Skin of body (tissue), 3 donors: ENCODE measurements at places on chromosomes 11 and 22. TPM values are rescaled to one million over a fixed set of nuclear protein-coding genes. Genes with fewer than 3 reads are reported as not detected.

LINC01488 gene
- not detected for total RNA-seq

RTN3 gene
- total RNA-seq, result 60.0 TPM

RAB3IL1 gene
- total RNA-seq, result 11.1 TPM

BCO2 gene
- 4.9 TPM for total RNA-seq

HEPN1 gene
- total RNA-seq, result not detected

ZBTB16 gene
- total RNA-seq, result 25.6 TPM

SYVN1 gene
- 12.0 TPM for total RNA-seq
